ENCODE measurements at places on chromosomes 3 and 15. TPM values are rescaled to one million over a fixed set of nuclear protein-coding genes. Genes with fewer than 3 reads are reported as not detected.

FBLN2 gene
- 256 TPM for total RNA-seq

DNA sequence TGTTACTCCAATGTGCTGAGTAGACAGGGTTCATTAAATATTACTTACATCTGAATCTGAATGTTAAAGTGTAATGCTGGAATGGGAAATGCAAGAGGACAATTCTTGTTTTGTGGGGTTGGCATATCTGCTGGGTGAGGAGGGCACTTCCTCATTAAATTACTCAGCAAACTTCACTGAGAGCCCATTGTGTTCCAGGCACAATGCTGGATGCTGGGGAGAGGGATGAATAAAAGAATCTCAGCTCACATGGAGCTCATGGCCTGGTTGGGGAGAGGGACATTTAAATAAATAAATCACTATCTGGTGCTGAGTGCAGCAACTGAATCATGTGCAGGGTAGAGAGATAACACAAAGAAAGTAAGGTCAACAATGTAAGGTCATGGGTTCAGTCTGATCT, 199.2 kb upstream of the CFAP20DC start:
- no peak for DNase-seq

- no peak for DNase-seq
Observed at GRCh38 chr3:56681984-56682461, 1.0 kb downstream of the TASOR start.

- no peak for DNase-seq
Observed at GRCh38 chr15:36653851-36654250, 74.4 kb downstream of the CDIN1 start.

- peak; percentile 69 for DNase-seq
Observed at GRCh38 chr15:83108266-83109219, 1.1 kb downstream of the TM6SF1 start.

- DNase-seq = no peak
Observed at GRCh38 chr3:13728487-13728886, 151.4 kb downstream of the WNT7A start.

- no peak for DNase-seq
Observed at GRCh38 chr3:128504963-128505730, 12.1 kb upstream of the GATA2 start.

Measured in left cardiac atrium (tissue), 4 donors.